ENCODE measurements at places on chromosomes 13 and 19. TPM values are rescaled to one million over a fixed set of nuclear protein-coding genes. Genes with fewer than 3 reads are reported as not detected.

DNA sequence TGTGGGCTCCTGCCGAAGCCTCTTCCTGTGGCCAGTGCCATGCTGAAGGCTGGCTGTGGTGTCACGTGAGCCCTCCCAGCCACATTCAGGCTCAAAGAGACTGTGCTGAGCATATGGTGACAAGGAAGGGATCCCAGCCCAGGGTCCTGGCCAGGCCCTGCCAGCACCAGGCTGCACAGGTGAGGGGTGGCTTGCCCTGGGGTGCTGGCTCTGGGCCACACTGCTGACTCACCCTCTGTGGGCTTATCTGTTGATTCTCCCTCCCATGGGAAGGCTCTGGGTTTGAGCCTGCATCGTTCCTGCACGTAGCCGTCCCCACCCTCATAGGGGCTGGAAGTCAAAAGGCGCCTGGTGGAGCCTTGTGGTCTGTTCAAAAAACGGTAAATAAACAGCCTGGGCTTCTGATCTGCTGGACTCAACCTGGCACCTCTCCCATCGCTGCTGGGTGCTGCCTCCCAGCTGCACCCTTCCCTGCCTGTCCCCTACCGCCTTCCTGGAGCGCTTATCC is 31.1 kb downstream of the DNM2 start:
- peak overlapping the region; percentile 88 for H3K27ac ChIP-seq
- H3K36me3 ChIP-seq = no peaks in the 10 kb centered on the region
- H3K4me1 ChIP-seq = peaks cover 80% of the 10 kb centered on the region
- no peaks in the 10 kb centered on the region for H3K27me3 ChIP-seq
- DNase-seq = peak; percentile 96
- H3K4me3 ChIP-seq = no peak overlapping the region

DNA sequence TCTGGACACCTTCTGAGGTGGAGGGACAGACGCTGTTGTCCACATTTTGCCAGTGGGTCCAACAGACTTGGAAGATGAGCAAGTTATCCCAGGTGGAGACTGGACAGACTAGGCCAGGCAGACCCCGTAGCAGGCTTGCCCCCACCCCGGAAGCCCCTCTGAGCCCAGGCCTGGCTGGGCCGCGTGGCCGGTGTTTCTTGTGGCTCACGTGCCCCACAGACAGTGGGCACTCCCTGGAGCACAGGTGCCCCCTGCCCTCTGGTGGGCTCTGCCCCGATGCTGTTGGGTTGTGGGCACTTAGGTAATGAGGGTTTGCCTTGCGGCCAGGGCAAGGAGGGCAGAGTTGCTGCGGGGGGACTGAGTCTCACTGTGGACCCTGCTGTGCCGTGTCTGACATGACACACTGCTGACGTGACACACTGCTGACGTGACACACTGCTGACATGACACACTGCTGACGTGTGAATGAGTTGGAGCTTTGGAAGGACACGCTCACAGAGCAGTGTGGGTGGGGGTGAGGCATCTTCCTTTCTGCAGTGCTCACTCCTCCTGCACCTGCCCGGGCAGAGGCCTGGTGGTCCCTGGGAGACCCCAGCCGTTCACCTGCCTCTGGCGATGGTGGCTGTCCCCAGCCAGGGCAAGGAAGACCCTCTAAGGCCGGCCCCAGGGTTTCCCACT is 25.1 kb downstream of the DOT1L start:
- no peaks in the 10 kb centered on the region for H3K27me3 ChIP-seq
- H3K36me3 ChIP-seq = no peaks in the 10 kb centered on the region
- no peak overlapping the region for H3K27ac ChIP-seq
- H3K4me3 ChIP-seq = no peak overlapping the region
- peaks cover 10% of the 10 kb centered on the region for H3K4me1 ChIP-seq

DNA sequence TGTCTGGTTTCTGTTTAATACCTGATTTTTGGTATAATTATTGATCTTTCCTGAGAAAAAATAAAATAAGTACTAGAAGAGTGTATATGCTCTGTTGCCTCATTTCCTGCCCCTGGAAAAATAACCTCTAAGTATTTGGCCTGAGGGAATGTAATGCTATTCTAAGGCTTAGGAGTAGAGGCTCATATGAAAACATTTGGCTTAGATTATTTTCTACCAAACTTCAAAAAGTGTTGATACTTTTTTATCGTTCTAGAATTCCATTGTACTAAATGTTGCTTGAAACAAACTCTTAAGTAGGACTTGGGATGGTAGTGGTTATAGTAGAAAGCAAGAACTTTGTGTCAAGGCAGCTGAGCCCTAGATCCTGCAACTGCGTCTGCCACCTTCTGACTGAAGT is 57.8 kb downstream of the COG3 start:
- no peak overlapping the region for H3K27ac ChIP-seq
- H3K4me3 ChIP-seq = no peak overlapping the region
- peaks cover 4% of the 10 kb centered on the region for H3K36me3 ChIP-seq
- no peak for DNase-seq

STAP2 gene
- 17.9 TPM for total RNA-seq

GRCh38 chr13:112877976-112878955 is 90.7 kb upstream of the MCF2L start:
- H3K27me3 ChIP-seq = no peaks in the 10 kb centered on the region
- H3K27ac ChIP-seq = no peak overlapping the region
- no peak for DNase-seq

ZNF227 gene
- total RNA-seq = 8.0 TPM

DNA sequence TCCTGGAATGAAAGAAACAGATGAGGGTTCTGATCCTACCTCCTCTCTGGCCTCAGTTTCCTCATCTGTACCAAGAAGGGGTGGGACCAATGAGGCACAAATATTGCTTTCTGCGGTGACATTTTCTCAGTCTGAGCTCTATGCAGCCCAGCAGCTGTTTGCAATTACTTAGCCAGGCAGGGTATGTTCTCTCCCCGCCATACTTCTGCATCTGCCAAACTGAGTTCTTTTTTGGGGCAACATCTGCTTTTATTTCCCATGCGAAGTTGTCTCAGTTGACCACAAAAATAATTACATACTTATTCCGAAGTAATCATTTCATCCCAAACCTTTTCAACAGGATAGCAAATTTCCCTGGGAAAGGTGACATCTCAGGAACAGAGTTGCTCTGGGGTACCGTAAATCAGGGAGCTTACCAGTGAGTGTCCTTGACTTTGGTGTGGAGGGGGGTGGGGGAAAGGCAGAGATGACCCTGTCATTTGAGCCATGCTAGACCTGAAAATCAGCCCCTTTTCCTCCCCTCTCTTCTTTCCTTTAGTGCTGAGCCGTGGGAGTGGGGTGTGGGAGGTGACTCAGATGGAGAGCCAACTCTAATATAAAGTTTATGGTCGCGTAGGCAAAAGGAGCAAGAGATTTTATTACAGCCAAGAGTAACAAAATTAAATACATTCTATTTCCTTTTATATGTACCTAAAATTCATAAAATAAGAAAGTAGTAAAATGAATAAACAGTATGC is 165.7 kb upstream of the KL start:
- no peak overlapping the region for H3K4me3 ChIP-seq
- H3K27me3 ChIP-seq = no peaks in the 10 kb centered on the region
- peaks cover 7% of the 10 kb centered on the region for H3K4me1 ChIP-seq
- no peak overlapping the region for H3K27ac ChIP-seq

DNA sequence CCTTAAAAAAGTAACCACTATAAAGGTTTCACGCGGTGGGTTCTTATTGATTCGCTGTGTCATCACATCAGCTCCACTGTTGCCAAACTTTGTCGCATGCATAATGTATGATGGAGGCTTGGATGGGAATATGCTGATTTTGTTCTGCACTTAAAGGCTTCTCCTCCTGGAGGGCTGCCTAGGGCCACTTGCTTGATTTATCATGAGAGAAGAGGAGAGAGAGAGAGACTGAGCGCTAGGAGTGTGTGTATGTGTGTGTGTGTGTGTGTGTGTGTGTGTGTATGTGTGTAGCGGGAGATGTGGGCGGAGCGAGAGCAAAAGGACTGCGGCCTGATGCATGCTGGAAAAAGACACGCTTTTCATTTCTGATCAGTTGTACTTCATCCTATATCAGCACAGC is 30.6 kb downstream of the FGF9 start:
- H3K36me3 ChIP-seq = no peaks in the 10 kb centered on the region
- peaks cover 4% of the 10 kb centered on the region for H3K4me1 ChIP-seq
- H3K27me3 ChIP-seq = no peaks in the 10 kb centered on the region
- DNase-seq = no peak
- H3K27ac ChIP-seq = no peak overlapping the region

GRCh38 chr13:59384154-59384553 is 779.6 kb downstream of the DIAPH3 start:
- H3K27ac ChIP-seq = no peak overlapping the region
- H3K36me3 ChIP-seq = no peaks in the 10 kb centered on the region
- H3K4me3 ChIP-seq = no peak overlapping the region
